ENCODE measurements at places on chromosomes 12 and 14. TPM values are rescaled to one million over a fixed set of nuclear protein-coding genes. Genes with fewer than 3 reads are reported as not detected.

The PMEL gene
- 1.8 TPM for total RNA-seq

The ARHGAP5 gene
- total RNA-seq = 139 TPM

GRCh38 chr14:75440733-75441477 lies 13.1 kb downstream of the JDP2 start:
- DNase-seq = no peak

GRCh38 chr14:21326972-21327371 lies 47.1 kb downstream of the RPGRIP1 start:
- DNase-seq = no peak

DNA sequence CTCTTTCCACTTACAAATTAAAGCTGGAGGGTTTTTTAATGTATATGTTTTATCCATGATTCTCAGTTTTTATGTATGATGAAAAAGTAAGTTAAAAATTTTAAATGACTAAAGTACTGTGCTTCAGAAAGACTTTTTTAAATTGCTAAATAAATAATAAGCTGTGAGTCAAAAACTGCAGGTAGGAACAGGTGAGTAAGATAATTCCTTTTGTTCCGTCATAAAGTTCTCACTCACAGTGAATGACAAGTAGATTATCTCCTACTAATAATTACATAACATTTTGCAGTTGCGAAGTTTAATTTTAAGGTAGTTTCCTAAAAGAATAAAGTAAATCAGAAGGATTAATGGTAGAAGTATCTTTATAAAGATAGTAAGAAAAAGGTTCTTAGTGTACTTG lies 78.0 kb downstream of the PRKCH start:
- DNase-seq = peak; percentile 85

DNA sequence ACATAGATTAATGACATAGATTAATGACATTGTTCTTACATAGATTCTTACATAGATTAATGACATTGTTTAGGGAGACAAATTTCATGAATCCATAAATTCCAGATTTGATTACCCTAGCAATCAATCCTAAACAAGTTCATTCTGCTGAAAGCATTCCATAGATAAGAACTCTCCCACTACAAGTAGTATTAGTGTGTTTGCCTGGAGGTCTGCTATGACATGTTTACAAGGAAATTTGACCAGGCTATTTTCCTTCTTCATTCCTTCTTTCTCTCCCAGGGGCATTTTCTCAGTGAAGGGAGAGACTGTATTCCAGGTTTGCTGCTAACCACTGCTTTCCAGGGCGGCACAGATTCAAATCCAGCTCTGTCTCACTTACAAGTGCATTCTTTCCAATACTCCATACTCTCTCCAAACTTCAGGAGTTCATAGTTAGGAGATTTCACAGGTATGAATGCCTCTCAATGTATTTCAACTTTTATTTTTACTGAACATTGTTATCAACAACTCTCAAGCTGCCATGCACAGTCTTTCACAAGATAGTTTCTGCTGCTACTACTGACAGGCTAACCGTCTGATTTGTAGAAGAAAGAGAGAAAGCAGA lies 134.5 kb downstream of the SLC38A1 start:
- peak; percentile 4 for DNase-seq

DNA sequence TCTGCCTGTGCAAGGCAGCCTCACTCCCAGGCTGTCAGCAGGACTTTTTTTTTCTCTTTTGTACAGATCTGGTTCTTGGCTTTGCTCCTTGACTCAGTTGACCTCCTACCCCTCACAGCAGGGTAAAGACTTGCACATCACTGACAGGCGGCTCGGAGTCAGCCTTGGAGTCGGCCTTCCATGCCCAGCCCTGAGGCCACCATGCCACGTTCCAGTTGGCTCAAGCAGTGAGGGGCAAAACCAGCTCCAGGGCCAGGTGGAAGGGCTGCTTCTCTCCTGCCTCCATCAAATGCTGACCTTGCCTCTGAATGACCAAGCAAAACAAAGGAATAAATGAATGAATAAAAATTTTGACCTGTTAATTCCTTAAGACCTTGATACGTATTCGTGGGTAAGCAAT lies 27.6 kb downstream of the JAG2 start:
- DNase-seq = no peak

- DNase-seq = peak; percentile 32
Measured at GRCh38 chr12:3962631-3963483, 89.7 kb upstream of the PARP11 start.

GRCh38 chr12:91954326-91954725 lies 191.3 kb downstream of the BTG1 start:
- DNase-seq = no peak

DNA sequence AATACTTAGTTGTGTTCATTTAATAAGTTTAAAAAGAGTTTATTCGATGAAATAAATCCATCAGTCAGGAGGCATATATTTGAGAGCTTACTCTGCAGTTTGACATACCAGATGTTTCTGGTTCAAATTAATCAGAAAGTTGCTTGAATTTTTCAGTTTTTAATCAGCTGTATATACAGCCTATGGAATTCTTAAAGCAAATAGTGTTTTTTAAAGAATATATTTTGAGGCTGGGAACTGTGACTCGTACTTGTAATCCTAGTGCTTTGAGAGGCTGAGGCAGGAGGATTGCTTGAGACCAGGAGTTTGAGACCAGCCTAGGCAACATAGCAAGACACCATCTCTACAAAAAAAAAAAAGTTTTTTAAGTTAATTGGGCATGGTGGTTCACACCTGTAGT lies 112.1 kb downstream of the MON2 start:
- DNase-seq = no peak
